ENCODE measurements at places on chromosomes 1 and 21.

GRCh38 chr1:201739492-201740085 lies 89.4 kb upstream of the IPO9 start:
- no peak for DNase-seq

- DNase-seq, result peak; percentile 70
Measured at GRCh38 chr1:109655615-109656519, at the start of gene GSTM4. GSTM4 (plus strand) TSS chr1:109656099; CDS start chr1:109656390, 291 bp downstream.

GRCh38 chr1:152461544-152461943 lies 47.5 kb upstream of the CRNN start:
- peak; percentile 39 for DNase-seq

GRCh38 chr1:242673652-242674051 lies 149.2 kb upstream of the PLD5 start:
- DNase-seq, result no peak

- no peak for DNase-seq
Measured at GRCh38 chr1:37347104-37347649, 127.2 kb upstream of the ZC3H12A start.

Measured in left renal cortex interstitium (tissue), 4 donors.